ENCODE measurements at places on chromosomes 3 and 15.

- DNase-seq, result no peak
These were observed 1082.2 kb downstream of the NAALADL2 start for GRCh38 chr3:175941352-175941751.

GRCh38 chr15:52329987-52330386 lies 34.4 kb upstream of the MYO5C start:
- DNase-seq, result no peak

DNA sequence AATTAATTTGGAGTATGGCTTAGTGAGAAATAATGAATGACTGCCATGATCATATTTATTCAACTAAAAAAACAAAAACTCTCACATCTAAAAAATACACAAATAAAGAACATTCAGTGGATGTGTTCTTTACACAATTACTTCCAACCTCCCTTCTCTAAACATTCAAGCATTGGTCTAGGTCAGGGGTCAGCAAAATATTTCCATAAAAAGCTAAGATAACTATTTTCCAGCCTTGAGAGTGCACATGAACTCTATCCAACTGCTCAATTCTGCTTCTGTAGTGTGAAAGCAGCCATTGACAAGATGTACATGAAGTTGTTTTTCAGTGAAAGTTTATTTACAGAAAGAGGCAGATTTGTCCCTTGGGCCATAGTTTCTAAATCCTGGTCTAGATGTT lies 406.3 kb downstream of the MAGI1 start:
- DNase-seq, result no peak

DNA sequence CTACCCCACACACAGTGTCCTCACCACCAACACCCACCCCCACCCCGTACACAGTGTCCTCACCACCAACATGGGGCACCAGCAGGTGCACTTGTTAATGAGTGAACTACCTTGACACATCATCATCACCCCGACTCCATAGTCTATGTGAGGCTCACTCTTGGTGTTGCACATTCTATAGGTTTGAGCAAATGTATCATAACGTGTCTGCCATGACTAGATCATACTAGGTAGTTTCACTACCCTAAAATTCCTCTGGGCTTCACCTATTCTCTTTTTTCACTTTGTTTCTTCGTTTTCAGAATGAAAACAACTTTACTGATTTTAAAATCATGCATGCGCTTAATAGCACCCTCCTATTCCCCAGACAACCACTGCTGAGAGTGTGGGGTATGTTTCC lies 102.6 kb upstream of the SLC6A6 start:
- no peak for DNase-seq

- DNase-seq, result no peak
These were observed 11.2 kb upstream of the ATP11B start for GRCh38 chr3:182782149-182782548.

GRCh38 chr3:64638981-64639481 lies 48.8 kb downstream of the ADAMTS9 start:
- DNase-seq, result no peak

Data from lung (tissue), 17 donors.